ENCODE measurements at places on chromosomes 12 and 14. TPM values are rescaled to one million over a fixed set of nuclear protein-coding genes. Genes with fewer than 3 reads are reported as not detected.

- peaks cover 11% of the 10 kb centered on the region for H3K4me1 ChIP-seq
- H3K27me3 ChIP-seq: no peaks in the 10 kb centered on the region
- no peak overlapping the region for H3K4me3 ChIP-seq
- no peaks in the 10 kb centered on the region for H3K36me3 ChIP-seq
Observed at GRCh38 chr12:109861689-109862314, 18.5 kb downstream of the GLTP start.

Gene SYCP3
- total RNA-seq: not detected

DNA sequence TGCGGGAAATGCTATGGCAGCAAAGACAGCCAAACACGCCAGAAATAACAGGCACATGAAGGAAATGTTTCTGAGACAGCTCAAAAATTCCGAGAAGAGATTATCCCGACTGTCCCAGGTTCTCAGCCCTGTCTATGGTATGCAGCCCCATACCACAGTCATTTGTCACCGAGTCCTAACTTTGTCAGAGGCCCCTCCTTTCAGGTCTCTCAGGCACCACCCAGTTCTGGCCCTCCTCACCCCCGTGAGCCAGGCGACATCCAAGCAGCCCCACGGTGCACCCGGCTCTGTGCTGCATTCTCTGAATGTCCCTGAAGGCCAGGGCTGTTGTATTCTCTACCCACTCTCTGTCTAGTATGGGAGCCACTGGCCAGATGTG, 24.0 kb downstream of the SSH1 start:
- peak overlapping the region; percentile 9 for H3K4me3 ChIP-seq
- no peaks in the 10 kb centered on the region for H3K27me3 ChIP-seq
- H3K4me1 ChIP-seq: peaks cover 80% of the 10 kb centered on the region
- DNase-seq: peak; percentile 66
- H3K27ac ChIP-seq: peak overlapping the region; percentile 85

DNA sequence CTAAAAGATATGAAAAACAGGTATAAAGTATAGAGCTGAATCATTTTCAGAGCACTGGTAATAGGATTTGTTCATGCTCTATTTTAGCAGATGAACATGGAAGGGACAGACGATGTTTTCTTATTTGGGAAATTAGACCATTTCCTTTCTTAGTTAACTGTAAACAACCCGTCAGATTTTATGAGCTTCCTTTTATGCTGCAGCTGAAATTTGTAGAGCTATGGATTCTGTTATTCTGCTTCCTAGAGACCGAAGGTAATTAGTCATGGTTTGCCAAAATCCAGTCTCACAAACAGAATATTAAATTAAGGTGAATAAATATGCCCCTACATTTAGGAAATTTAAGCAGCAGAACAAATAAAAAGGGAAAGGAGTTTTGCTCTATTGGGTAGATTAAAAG, 180.2 kb upstream of the SYT1 start:
- no peaks in the 10 kb centered on the region for H3K36me3 ChIP-seq
- no peak overlapping the region for H3K4me3 ChIP-seq
- no peak overlapping the region for H3K27ac ChIP-seq

- no peaks in the 10 kb centered on the region for H3K27me3 ChIP-seq
- no peak for DNase-seq
- H3K4me3 ChIP-seq: no peak overlapping the region
- H3K27ac ChIP-seq: no peak overlapping the region
- no peaks in the 10 kb centered on the region for H3K36me3 ChIP-seq
Observed at GRCh38 chr14:24422694-24423601, 6.5 kb downstream of the CBLN3 start.

Gene CDH24
- total RNA-seq: 1.6 TPM

Gene PRIMA1
- total RNA-seq: 1.8 TPM

Gene RAD9B
- total RNA-seq: 0.56 TPM

- DNase-seq: no peak
- peak overlapping the region; percentile 95 for H3K27ac ChIP-seq
- H3K36me3 ChIP-seq: peaks cover 12% of the 10 kb centered on the region
- H3K27me3 ChIP-seq: no peaks in the 10 kb centered on the region
Observed at GRCh38 chr12:56190695-56191155, 1.4 kb upstream of the SMARCC2 start.

GRCh38 chr14:33307691-33308251, 369.1 kb downstream of the NPAS3 start:
- DNase-seq: peak; percentile 53
- no peak overlapping the region for H3K4me3 ChIP-seq
- H3K27me3 ChIP-seq: no peaks in the 10 kb centered on the region
- H3K36me3 ChIP-seq: no peaks in the 10 kb centered on the region
- H3K27ac ChIP-seq: no peak overlapping the region
